ENCODE measurements at places on chromosomes 4 and X.

DNA sequence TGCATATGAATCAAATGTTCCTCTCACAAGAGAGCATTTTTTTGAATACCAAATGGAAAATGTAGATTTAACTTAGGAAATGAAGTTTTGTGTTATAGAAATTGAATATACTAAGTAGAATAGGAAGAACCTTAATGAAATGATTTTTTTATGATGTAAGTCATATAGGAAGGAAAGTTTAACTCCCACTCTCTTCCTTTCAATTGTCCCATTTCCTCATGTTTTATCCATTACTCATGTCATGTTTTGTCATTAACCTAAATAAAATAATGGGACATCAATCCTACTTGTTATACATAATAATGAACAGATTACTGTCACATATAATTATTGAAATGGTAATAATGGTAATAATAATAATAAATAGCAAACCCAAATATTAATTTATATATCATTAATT lies 22.7 kb upstream of the SRD5A3 start:
- no peak for DNase-seq

DNA sequence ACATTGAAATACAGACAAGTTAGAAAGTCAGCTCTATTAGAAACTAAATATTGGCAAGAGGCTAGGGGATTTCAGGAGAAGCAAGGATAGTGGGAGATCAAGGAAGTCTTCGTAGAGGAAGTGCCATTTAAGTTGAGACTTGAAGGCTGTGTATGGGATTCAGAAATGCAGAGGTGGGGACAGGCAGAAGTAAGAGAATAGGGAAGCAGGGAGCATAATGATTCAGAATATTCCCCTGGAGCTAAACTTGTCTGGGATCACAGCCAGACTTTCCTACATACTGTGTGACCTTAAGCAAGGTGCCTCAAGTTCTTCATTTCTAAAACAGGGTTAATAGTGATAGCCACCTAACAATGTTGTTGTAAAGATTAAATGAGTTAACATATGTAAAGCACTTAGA lies 108.8 kb downstream of the DDIT4L start:
- no peak for DNase-seq

GRCh38 chr4:113666386-113667114 lies 95.0 kb downstream of the CAMK2D start:
- DNase-seq, result no peak

GRCh38 chrX:119828446-119828845 lies 24.3 kb downstream of the UPF3B start:
- no peak for DNase-seq

- DNase-seq, result no peak
Observed at GRCh38 chrX:33970028-33970967, 161.8 kb downstream of the FAM47A start.

DNA sequence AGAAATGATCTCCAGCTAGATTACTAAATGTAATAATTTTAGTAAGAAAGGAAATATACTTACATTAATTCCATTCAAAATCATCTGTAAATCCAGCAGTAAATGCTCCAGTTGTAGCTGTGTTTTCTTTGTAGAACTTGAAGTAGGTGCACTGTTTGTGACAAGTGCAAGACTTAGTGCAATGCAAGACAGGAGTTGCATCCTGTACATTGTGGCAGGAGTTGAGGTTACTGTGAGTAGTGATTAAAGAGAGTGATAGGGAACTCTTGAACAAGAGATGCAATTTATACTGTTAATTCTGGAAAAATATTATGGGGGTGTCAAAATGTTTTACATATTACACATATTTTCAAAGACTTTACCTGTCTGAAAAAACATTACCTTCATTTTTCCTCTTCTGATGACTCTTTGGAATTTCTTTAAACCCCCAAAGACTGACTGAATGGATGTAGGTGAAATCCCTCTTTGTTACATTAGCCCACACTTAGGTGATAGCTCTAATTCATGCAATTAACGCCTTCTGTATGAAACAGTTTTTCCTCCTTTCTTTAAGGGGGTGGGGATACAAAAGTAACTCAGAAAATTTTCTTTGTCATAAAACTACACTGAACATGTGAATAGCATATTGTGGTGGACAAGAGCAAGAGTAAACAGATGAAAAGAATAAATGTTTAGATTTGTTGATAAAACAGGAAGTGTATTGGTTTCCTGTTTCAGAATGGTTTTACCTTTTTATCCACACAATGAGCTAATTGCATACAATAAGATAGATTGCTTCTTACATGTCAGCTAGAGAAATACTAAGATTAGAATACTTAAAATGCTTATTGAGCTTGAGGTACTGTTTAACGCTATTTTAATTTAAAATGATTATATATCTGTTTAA lies at the start of gene IL2:
IL2 (minus strand) TSS at position 495 of the 886 bp plus-strand sequence; CDS start at position 210, 285 bp downstream.
- no peak for DNase-seq

GRCh38 chrX:152641996-152642395 lies 4.3 kb downstream of the GABRQ start:
- DNase-seq, result no peak

DNA sequence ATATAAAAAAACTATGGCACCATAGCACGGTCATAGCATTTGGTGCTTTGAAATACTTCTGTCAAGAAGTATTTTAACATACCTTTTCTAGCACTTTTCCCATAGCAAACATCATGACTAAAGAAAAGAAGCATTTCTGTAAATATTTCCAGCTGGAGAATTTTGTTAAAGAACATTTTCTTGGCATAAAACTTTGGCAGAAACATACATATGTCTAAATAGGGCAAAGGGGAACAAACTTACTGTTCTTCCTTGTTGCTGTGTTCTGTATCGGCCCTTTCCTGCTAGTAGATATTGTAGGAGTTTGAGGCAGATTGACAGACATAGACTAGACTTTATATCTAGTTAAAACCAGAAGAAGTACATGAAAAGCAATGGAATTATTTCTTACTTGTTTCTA lies 2368.5 kb downstream of the PCDH7 start:
- DNase-seq, result no peak

GRCh38 chrX:21740329-21741274 lies 17.3 kb downstream of the SMPX start:
- DNase-seq, result no peak

Data from dorsolateral prefrontal cortex (tissue), 122 donors.